CD4-positive, alpha-beta T cell treated with Interleukin-17A for 4 hours (primary cell): ENCODE measurements at places on chromosomes 3 and 15.

- DNase-seq, result no peak
Observed at GRCh38 chr3:145243875-145244274, 917.1 kb downstream of the PLOD2 start.

- no peak for DNase-seq
Observed at GRCh38 chr3:131749826-131750225, 247.1 kb upstream of the MRPL3 start.

- DNase-seq, result no peak
Observed at GRCh38 chr3:59266551-59266950, 216.7 kb upstream of the CFAP20DC start.

DNA sequence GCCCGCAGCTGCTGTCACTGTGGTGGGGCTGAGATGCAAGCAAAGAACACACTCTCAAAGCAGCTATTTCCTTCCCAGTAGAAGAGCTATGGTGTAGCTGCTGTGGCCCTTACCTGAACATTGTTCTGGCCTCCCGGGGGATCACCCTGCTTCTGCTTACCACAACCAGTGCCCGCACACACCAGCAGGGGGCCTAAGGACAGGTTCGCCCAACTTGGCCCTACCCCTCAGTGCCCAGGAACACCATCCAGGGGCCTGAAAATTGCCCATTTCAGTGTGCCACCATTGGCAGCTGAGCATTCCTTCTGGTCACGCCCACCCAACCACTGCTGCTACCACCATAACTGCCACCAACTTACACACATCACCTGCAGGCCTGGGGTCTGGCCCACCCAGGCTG lies 113.0 kb downstream of the TP63 start:
- DNase-seq, result no peak

- DNase-seq, result no peak
Observed at GRCh38 chr3:77668376-77668775, 628.5 kb downstream of the ROBO2 start.

DNA sequence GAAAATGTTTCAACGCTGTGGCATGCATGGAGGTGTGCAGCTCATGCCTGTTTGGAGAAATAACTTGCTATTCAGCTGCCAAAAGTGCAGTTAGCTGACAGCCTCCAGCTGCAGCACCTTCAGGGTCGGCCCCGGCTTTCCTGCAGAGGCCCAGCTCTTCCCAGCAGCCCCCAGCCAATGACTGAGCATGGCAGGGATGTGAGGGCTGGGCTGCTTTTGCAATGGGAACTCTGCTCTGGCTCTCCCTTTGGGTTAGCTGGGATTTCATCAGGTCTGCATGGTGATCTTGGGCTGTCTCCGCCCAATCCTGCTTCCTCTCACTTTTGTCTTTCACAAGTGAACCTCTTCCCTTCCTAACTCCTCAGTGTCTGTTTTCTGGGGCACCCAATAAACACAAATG lies 396.6 kb downstream of the EPHB1 start:
- DNase-seq, result no peak

DNA sequence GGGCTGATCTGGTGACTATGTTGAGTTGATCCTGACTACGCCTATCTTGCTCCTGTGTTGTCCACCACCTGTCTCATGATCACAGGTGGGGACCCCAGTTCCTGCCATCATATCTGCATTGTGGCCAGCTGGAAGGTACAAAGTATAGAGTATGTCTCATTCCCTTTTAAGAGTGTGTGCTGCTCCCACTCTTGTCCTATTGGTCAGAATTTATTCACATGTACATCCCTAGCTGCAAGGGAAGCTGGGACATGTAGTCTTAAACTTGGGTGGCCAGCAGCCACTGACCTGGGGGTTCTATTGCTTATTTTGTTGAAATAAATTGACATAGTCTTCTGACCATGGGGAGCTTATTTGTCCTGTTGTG lies 373.1 kb downstream of the PTPRG start:
- DNase-seq, result no peak

DNA sequence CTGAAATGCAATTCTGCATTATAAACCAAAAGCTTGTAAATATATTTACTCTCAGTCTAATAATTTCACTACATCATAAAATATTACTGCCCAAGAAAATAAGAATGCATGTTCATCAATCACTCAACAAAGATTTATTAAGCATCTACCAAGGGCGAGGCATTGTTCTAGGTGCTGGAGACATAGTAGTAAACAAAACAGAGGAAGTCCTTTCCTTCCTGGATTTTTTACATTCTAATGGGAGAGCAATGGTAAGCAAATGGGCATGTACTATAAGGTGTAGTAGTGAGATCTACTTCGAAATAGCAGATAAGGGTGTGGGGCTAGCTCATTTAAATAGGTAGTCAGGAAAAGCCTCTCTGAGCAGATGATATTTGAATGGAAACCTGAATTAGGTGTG lies 10.8 kb upstream of the ZFYVE19 start:
- no peak for DNase-seq

DNA sequence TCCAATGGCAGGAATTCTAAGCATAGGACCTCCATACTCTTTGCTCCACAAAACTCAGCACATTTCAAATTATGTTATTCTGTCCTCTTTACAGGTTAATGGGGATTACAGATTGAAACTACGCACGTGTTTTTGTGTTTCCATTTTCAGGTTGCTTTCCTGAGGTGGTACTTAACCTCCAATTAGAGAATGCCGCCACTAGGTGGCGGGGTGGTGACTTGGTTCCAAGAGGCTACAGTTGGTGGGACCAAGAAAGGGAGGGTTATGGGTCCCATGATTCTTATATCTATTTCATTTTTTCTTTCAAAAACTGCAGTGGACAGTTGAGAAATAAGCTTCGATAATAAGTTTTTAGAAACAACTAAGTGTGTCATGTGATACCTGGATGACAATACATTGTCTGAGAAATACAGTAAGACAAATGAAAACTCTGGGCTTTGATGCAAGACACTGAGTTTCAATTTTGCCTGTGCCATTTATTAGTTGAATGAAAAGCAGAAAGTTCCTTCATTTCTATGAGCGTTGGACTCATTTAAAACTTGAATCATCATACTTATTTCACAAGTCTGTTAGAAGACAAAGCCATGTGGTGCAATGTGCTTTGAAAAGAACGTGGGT lies 539.0 kb downstream of the FGF12 start:
- DNase-seq, result peak; percentile 30

- no peak for DNase-seq
Observed at GRCh38 chr15:32936283-32936918, 218.6 kb downstream of the GREM1 start.

GRCh38 chr3:140629357-140630137 lies 48.3 kb upstream of the TRIM42 start:
- no peak for DNase-seq

- DNase-seq, result peak; percentile 21
Observed at GRCh38 chr3:89098964-89099585, 8.3 kb upstream of the EPHA3 start.

- no peak for DNase-seq
Observed at GRCh38 chr15:70853318-70853972, 512 bp downstream of the LARP6 start.

- no peak for DNase-seq
Observed at GRCh38 chr15:63349621-63350020, 32.0 kb downstream of the CA12 start.

DNA sequence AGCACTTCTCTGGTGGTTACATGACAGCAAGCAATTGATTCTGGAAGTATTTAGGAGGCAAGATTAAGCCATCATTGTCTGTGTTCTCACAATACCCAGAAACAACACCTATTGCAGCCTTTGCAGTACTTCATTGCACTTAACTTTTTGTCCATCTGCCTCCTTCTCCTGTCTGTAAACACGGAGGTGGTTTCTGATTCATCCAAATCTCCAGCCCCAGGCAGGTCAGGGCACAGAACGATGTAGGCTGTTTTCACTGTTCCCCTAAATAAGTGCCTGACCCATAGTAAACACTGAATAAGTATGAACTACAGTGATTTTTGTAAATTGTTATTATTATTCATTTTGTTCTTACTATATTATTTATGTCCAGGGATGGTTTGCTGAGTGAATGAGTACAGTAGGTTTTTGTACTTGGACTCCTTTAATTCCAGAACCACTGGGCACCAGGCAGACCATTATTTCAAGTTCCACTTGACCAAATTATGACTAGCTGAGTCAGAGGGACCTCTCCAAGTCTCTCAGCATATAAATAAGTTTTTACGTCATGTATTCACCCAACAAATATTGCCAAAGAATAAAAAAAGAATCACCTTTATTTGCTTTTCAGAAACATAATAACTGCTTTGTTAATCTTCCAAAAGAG lies 283.3 kb upstream of the TRIM42 start:
- no peak for DNase-seq
